ENCODE measurements at places on chromosomes 5 and 9.

- DNase-seq, result no peak
Observed at GRCh38 chr5:87541033-87541432, 128.3 kb upstream of the CCNH start.

DNA sequence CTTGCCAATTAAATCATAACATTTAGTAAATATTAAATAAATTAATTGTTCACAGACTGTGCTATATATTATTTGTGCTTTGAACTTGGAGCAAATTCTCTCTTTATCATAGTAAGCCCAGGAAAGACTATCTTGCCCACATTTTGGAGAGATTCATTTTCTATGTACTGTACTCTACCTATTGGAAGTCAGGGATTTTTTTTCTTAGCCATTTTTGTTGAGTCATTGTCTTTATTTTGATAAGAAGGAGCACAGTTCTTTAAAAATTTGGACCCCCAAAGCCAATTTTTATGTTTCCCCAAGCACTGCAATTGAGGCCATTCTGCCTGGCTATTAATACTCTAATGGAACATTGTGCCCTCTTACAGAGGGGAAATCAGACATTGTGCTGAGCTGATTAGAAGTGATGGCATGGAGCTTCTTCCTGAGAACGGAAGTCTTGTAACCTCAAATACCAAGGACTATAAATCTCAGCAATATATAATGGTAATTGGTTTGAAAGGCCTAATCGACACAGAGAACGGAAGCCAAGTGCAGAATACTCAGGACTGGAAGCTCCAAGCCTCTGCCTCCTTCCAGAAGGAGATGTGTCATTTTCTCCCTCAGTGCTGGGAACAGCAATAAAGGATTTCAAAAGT lies 188.8 kb upstream of the PAPPA start:
- no peak for DNase-seq

GRCh38 chr5:170190436-170191134 lies 42.2 kb upstream of the C5orf58 start:
- no peak for DNase-seq

- DNase-seq, result no peak
Observed at GRCh38 chr5:68872088-68872839, 221.6 kb upstream of the SLC30A5 start.

- peak; percentile 43 for DNase-seq
Observed at GRCh38 chr9:87725900-87726709, at the start of gene CTSL. Gene CTSL, plus strand, starts transcription at chr9:87726119. Its CDS starts 1,485 bp downstream, at chr9:87727604.

GRCh38 chr9:104555521-104555920 lies 13.4 kb upstream of the OR13C8 start:
- no peak for DNase-seq

DNA sequence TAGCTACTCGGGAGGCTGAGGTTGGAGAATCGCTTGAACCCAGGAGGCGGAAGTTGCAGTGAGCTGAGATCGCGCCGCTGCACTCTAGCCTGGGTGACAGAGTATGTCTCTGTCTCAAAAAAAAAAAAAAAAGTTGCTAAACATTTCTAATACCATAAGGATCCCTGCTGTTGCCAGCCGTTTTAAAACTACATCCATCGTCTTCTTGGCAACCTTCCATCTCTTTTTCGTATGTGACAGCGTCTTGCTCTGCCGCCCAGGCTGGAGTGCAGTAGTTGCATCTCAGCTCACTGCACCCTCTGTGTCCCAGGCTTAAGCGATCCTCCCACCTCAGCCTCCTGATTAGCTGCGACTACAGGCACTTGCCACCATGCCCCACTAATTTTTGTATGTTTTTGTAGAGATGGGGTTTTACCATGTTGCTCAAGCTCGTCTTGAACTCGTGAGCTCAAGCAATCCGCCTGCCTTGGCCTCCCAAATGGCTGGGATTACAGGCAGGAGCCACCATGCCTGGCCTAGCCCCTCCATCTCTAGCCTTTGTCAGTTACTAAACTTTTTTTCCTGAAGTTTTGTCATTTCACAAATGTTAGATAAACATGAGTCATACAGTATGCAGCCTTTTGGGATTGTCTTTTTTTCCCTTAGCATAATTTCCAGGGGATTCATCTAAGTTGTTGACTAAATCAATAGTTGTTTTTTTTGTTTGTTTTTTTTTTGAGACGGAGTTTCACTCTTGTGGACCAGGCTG lies 13.5 kb downstream of the NSD1 start:
- DNase-seq, result no peak

- DNase-seq, result no peak
Observed at GRCh38 chr5:171131497-171131896, 177.6 kb upstream of the TLX3 start.

DNA sequence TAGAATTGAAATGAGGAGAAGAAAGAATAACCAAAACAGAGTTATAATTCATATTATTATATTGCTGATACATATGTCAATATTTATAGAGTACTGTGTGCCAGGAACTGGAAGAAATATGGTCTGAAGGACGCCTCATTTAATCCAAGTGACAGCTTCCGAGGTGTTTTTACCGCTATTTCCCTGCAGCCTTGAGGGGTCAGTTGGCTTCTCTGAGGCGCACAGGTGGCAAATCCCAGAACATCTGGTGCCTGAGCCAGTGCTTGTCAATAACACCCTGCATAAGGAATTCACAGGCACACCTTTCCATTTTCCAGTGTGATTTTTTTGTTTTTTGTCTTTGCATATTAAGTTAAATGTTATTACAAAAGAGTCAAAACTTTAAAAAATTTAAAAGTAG lies 43.3 kb upstream of the CTSL start:
- DNase-seq, result no peak

GRCh38 chr5:87885758-87886157 lies 382.9 kb downstream of the TMEM161B start:
- DNase-seq, result no peak

DNA sequence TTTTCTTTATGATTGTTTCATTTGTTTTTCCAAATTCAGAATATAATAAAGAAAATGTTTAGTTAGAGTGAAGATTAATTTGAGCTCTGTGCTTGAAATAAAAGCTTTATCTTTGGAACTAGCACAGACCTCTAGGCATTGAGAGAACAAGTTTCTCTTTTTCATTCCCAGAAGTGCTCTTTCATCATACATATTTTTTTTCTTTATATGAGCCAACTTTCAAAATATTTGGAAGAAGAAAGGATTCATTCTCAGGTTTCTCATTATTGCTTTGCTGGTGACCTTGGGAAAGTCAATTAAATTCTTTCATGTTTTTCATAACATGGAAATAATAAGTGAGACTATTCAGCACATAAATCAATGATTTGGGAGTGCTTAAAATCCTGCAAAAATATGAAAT lies 16.8 kb downstream of the CTXN3 start:
- no peak for DNase-seq

DNA sequence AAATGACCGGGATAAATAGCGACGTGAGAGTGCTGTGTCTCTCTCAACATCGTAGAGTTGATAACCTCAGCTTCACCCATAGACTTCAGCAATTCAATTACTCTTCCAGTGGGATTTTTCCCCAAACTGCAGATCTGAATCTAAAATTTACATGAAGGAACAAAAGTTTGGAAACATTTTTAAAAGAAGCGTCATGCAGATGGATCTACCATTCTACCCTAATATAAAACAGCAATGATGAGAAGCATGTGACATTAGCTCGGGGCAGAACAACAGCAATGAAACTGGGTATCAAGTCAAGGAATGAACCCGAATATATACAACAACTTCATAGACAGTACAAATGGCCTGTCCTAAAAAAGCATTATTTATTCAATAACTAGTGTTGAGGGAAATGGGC lies 18.8 kb downstream of the GLT6D1 start:
- DNase-seq, result no peak

- DNase-seq, result no peak
Observed at GRCh38 chr5:146825033-146825432, 53.5 kb downstream of the PPP2R2B start.

DNA sequence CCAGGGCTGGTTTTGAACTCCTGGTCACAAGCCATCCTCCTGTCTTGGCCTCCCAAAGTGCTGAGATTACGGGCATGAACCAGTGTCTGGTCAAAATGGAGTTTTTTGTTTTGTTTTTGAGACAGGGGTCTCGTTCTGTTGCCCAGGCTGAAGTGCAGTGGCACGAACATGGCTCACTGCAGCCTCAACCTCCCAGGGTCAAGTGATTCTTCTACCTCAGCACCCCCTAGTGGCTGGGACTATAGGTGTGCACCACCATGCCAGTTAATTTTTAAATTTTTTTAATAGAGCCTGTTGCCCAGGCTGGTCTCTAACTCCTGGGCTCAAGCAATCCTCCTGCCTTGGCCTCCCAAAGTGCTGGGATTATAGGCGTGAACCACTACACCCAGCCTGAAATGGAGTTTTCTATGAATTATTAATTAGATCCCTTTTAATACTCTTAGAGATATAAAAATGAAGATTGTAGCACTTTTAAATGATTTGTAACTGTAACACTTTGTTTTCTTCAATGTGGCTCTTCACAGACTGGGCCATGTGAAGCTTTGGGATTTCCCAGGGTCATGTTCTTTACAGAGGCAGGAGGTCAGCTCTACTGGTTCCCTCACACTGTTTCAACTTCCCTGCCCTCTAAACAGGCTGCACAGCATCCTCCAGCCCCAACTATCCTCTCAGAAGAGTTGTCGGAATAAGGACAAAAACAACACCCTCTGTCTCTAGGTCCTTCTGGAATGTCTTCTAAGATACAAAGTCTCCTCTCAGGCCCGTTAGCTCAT lies 32.7 kb upstream of the SPARC start:
- peak; percentile 18 for DNase-seq

- no peak for DNase-seq
Observed at GRCh38 chr9:69476797-69477196, 151.8 kb downstream of the ENTREP1 start.

DNA sequence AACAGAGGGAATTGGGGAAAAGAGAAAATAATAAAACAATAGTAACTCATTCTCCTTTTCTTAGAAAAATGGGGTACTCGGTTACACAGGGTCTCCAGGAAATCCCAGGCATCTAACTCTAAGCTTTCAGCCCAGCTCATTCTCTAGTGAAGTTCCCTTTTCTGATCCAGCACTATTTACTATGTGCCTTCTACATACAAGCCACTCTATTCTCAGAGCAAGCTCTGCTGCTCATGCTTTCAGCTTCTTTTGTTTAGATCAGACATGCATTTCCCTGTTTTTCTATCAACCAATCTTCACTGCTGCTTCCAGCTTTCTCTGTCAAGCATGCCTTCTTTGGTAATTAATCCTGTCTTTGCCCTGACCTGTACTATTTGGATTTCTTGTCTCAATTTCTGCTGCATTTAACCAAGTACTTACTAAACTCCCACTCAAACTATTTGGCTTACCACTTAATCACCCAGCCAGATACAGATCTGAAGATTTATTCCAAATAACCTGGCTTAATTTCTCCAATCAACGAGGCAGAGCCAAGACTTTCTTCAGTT lies 25.3 kb downstream of the OSMR start:
- no peak for DNase-seq

GRCh38 chr5:122584411-122585300 lies 190.2 kb upstream of the SNX2 start:
- DNase-seq, result no peak

DNA sequence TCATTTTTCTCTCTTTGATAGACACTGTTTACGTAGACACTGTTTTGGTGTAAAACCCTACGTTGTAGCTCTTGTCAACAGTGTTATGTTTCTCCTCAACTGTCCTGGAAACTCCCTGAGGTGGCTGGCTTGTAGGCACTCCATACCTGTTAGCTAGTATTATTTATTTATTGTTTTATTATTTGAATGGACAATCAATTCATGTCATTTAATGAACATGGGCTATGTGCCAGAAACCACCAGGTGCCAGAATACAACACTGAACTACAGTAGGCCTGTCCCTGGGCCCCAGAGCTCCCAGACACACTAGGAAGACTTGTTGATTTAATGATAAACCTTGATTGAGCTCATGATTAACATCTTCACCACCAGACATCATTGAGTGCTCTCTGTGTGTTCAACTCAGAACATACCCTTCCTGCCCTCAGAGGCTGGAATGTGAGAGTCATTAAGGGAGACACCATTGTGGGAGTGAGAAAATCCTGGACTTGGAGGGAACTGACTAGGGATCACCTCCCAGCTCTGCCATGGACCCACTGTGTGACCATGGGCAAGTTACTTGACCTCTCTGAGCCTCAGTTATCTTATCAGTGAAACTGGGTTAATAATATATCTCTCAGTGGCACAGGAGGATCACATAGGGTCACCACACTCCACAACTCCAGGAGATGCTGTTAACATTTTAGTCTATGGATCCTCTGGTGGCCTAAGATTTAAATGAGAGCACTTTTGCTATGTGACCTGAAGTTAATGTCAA lies 19.2 kb downstream of the IRF1 start:
- DNase-seq, result no peak

- DNase-seq, result no peak
Observed at GRCh38 chr9:17578911-17579793, at the start of gene SH3GL2. Gene SH3GL2, plus strand, starts transcription at chr9:17579066.

- no peak for DNase-seq
Observed at GRCh38 chr5:139646111-139646510, 2.0 kb upstream of the CXXC5 start.

GRCh38 chr9:3525096-3525835 lies 535 bp downstream of the RFX3 start:
- no peak for DNase-seq

DNA sequence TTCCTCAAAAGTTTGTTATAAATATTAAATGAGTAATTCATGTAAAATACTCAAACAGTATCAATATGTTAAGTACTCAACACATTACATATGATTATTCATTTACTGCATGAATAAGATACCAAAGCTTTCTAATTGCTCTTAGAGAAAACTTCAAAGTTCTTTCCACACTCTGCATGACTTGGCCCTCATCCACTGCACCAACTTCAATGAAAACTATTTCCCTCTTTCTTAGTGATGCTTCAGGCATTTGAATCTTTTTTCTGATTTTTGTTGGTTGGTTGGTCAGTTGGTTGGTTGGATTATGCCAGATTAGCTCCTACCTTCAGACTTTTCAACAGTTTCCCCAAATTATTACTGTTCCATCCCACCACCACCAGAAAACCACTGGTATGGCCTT lies 314.7 kb upstream of the RGMB start:
- no peak for DNase-seq

- DNase-seq, result no peak
Observed at GRCh38 chr5:121572061-121572460, 279.6 kb upstream of the FTMT start.

GRCh38 chr5:78574731-78575161 lies 73.8 kb downstream of the LHFPL2 start:
- DNase-seq, result no peak

- DNase-seq, result no peak
Observed at GRCh38 chr5:172952034-172952511, 7.2 kb upstream of the RPL26L1 start.

- no peak for DNase-seq
Observed at GRCh38 chr5:33810491-33811120, 81.2 kb downstream of the ADAMTS12 start.

GRCh38 chr5:176741561-176742211 lies 68.7 kb upstream of the UNC5A start:
- no peak for DNase-seq

DNA sequence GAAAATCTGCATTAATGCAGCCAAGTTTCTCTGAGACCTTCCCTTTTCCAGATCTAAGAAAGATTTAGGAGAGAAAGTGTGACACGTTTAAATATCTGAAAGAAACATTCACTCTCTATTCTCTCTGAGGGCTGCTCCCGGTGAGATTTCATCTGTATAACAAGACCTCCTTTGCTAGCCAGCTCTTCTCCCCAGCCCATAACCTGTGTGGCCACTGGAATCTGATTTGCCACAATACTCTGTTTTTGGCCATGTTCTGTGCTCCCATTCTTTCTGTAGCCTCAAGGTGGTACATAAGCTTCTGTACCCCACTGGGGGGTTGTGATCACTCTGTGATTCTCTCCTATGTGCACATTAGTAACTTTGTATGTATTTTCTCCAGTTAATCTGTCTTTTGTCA lies 291.0 kb upstream of the SEMA6A start:
- DNase-seq, result no peak

GRCh38 chr5:62450259-62450658 lies 37.7 kb downstream of the IPO11 start:
- DNase-seq, result no peak

Measured in activated CD4-positive, alpha-beta T cell treated with anti-CD3 and anti-CD28 coated beads for 24 hours (primary cell).